Head of caudate nucleus (tissue), 42 donors: ENCODE measurements at places on chromosomes 1 and 21.

DNA sequence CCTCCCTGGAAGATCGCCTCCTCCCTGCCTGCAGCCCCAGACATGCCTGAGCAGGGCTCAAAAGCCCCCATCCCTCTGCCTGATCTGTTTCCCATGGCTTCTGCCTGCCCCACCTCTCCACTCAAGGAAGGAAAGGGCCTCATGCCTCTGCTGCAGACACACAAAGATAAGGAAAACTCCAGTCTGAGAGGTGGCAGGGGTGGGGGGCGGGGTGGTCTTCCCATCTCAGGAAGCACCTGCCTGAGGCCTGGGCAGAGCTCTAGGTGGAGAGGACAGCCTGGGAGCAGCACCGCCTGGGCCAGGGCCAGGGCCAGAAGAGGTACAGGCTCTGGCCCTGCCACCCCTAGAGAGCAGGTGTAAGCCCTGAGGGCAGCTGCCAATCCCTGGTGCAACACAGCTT, 4.1 kb upstream of the GJB3 start:
- no peak for DNase-seq

- no peak for DNase-seq
These were observed 23.0 kb downstream of the ARHGEF16 start for GRCh38 chr1:3477241-3477995.

GRCh38 chr1:225466848-225467192, 39.0 kb upstream of the LBR start:
- DNase-seq = no peak

DNA sequence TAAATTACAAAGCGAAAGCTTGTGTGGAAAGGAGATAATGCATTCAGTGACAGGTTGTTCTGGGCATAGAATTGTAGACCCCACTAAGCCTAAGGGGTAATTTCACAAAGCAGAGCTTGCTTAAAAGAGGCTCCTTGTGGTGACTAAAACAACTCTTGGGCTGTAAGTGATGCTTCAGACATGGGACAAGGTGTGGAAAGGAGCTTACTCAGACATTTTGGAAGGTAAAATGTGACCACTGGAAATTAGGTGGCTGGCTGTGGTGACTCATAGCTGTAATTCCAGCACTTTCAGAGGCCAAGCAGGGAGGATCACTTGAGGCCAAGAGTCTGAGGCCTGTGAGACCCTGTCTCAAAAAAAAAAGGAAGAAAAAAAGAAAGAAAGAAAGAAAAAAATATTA, 51.1 kb upstream of the LRRC8C start:
- DNase-seq = no peak

GRCh38 chr1:166910396-166910994, 34.4 kb upstream of the TADA1 start:
- DNase-seq = peak; percentile 72

DNA sequence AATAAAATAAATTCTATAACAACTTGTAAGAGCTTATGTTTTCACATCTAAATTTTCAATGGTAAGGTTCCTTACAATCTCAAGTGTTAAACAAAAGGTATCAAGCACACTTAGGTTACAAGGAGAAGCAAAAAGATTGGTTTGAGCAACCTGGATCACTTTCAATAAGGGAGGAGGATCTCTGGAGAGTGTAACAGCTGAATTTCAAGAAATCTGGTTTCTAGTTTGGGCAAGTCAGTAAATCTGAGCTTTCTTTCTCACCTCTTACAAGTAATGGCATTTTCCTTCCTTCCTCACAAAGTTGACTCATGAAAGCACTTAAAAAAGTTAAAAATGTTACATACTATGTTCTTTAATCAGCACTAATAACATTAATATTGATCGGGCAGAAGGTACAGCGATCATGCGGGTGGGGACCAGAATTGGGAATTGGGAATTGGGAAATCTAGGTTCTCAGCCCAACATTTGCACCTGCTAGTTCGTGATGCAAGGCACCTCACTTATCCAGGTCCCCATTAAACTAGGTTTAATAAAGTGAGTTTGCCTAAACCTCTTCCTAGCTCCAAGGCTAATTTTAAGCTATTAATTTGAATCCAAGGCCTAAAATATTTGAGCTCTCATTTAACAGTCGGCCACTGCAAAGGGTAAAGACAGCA, 3.1 kb downstream of the NUCKS1 start:
- no peak for DNase-seq

GRCh38 chr1:204093781-204094180, 20.9 kb downstream of the SOX13 start:
- DNase-seq = no peak

DNA sequence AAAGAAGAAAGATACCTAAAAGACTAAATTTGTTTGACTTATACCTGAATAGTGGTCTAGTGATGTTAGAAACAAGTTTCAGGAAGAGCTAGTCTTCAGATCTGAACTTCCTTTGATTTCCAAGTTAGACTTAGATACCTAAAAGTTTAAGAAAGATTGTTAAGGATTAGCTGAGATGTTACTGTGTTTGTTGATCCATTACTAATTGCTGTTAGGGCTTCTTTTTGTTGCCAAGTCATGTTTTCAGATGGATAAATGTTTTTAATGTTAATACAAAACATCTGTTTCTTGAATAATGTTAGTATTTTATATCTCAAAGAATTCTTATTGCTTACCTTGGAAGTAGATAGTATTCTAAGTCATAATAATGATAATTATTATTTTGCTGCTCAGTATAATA, 11.6 kb downstream of the GNAI3 start:
- no peak for DNase-seq

DNA sequence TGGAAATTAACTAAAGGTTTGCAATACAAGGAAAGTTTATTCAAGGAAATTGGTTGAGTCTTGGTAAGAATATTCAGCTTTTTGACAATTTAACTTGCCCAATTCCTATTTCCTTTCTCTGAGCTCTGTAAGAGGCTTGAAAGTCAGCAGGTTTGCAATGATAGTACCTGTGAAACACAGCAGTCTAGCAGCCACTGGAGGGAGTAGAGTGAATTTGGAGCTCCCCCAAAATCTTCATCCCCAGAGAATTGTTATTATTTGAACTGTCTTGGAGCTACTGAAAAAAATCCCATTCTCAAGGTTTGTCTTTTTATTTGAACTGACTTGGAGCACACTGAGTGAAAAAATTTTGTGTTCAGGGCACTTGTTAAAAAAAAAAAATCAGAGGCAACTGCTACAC, 654.2 kb upstream of the PKN2 start:
- no peak for DNase-seq

- DNase-seq = no peak
These were observed 170.9 kb downstream of the ASTN1 start for GRCh38 chr1:176993587-176993986.

GRCh38 chr1:25645637-25646400, 29.2 kb downstream of the MAN1C1 start:
- DNase-seq = no peak

- DNase-seq = no peak
These were observed 11.4 kb downstream of the MAGI3 start for GRCh38 chr1:113401728-113402127.

DNA sequence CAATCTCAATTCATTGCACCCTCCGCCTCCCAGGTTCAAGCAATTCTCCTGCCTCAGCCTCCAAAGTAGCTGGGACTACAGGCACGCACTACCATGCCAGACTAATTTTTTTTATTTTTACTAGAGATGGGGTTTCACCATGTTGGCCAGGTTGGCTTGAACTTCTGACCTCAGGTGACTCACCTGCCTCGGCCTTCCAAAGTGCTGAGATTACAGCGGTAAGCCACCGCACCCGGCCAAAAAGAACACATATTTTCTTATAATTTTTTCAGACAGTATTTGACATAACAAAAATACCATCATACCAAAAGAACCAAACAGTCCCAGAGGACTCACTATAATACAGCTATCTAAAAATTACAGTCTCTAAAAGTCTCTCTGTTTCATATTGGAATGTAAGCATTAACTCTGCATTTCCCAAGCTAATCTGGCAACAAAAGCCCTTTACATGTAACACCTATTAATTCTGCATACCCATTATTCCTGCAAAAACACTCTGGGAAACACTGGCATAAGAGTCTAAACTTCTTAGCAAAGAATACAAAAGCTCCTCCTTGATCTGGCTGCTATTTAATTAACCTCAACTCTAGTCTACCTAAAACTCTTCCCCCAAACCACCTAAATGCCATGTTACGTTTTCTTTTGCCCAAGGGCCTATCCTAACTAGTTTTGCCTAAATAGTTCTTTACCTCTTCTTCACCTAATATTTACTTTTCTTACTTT, 26.9 kb downstream of the WDR26 start:
- no peak for DNase-seq

DNA sequence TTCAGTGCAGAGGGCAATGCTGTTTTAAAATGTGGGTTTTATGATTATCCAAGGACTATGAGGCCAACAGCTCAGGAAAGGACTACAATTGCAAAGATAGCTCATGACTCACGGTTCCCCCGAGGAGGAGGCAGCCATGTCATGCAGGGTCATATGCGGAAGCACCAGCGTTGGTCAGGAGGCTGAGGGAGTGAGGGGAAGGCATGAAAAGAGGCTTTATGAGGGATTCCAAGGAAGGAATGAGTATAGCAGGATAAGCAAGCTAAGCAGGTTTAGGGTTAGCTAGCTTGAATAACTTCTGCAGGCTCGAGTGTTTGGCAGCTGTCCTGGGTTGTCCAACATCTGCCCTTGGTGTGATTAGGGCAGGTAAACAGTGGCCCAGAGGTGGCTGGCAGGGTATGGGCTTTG, 495.1 kb downstream of the SETD4 start:
- no peak for DNase-seq

- no peak for DNase-seq
These were observed 19.2 kb downstream of the PAX7 start for GRCh38 chr1:18649693-18650370.

DNA sequence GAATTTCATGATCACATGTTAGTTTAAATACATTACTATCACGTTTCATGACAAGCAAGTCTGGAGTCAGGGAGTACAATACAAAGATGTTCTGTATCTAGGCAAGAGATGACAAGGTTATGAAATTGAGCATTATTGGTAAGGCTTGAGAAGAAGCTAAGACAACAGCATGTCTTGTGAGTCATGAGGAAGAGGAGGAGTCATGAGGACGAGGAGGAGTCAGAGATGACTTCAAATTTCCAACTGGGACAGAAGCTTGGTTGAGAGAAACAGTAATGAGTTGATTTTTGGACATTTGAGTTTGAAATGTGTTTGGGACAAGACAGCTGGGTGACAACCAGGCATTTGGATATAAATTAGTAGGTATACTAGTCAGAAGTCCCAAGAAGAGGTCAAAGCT, 4.3 kb upstream of the UBE2U start:
- DNase-seq = no peak

GRCh38 chr1:45300669-45300997, 26.1 kb upstream of the HPDL start:
- DNase-seq = no peak

GRCh38 chr1:3581296-3582036, 29.8 kb downstream of the MEGF6 start:
- no peak for DNase-seq

GRCh38 chr1:18907917-18908845, 5.8 kb upstream of the ALDH4A1 start:
- no peak for DNase-seq

DNA sequence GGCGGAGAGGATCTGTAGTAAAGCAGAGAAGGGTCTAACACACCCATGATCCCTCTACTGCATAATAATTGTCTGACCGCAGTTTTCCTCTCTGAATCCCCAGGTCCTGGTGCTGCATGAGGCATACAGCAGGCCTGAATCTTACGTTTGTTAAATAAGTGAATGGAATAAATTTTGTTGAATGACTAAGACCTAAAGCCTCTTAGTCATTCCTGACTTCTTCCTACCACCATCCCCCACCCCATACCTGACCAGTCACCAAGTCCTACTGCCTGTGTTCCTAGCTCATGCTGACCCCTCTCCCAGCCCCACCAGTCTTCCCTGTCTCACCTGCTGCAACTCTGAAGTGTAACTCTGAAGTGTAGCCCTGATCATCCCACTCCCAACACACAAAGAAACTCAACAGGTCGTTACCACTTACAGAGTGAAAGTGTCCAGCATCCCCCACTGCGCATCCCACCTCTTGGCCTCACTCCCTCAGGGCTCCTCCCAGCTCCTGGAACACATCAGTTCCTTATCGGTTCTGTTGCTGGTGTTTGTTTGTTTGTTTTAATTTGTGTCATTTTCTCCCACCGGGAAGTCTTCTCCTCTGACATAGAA, 9.7 kb downstream of the GJA5 start:
- DNase-seq = no peak

- no peak for DNase-seq
These were observed 12.6 kb downstream of the S100A11 start for GRCh38 chr1:152024223-152024622.

DNA sequence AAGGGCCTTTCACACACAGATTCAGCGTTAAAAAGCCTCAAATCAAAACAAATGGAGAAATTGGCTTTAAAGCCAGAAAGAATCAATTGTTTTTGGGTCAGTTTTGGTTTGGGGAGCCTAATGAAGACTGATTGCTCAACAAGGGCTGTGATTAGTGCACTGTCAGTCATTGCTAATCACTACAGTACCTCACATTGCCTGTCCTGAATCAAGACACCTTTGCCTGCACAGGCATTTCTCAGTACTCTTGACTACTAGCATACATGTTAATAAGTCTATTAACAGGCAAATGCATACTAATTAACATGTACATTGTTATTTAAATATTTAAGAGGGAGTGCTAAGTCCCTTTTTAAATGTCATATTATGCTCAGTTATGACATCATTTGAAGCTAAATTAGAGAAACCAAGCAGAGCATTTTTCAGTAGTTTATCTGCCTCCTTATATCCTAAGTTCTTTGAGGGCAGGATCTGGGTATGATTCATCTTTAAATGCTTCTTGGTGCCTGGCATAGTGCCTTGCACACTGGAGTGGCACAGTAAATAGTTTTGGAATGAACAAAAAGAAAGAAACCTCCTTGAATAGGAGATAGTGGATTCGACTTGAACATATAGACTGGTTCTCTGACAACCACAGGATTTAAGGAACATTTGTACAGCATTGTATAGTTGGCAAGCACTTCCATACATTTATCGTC, 25.8 kb upstream of the CCN1 start:
- no peak for DNase-seq

GRCh38 chr1:156359973-156360372, 9.0 kb upstream of the RHBG start:
- DNase-seq = no peak

- no peak for DNase-seq
These were observed 104.7 kb downstream of the ST6GALNAC3 start for GRCh38 chr1:76179219-76179698.

- no peak for DNase-seq
These were observed 187.6 kb downstream of the VPS13D start for GRCh38 chr1:12417389-12417788.

- DNase-seq = no peak
These were observed 17.3 kb upstream of the COA6 start for GRCh38 chr1:234355782-234356510.
